Activated T-cell treated with anti-CD3 and anti-CD28 coated beads, Interleukin-2, amount 50 U/mL, for 4 hours (primary cell): ENCODE measurements at places on chromosomes 5 and 9. TPM values are rescaled to one million over a fixed set of nuclear protein-coding genes. Genes with fewer than 3 reads are reported as not detected.

The GMCL2 gene
- not detected for total RNA-seq

The DMGDH gene
- not detected for total RNA-seq

The CEP120 gene
- total RNA-seq, result 20.6 TPM

The DAB2 gene
- 0.61 TPM for total RNA-seq

The NEUROG1 gene
- total RNA-seq, result not detected

The SLCO4C1 gene
- total RNA-seq, result not detected

The KIF24 gene
- total RNA-seq, result 2.2 TPM

The OR2K2 gene
- total RNA-seq, result not detected

The KCNMB1 gene
- not detected for total RNA-seq

The SLC36A3 gene
- not detected for total RNA-seq
